ENCODE measurements at places on chromosomes 1 and 21.

DNA sequence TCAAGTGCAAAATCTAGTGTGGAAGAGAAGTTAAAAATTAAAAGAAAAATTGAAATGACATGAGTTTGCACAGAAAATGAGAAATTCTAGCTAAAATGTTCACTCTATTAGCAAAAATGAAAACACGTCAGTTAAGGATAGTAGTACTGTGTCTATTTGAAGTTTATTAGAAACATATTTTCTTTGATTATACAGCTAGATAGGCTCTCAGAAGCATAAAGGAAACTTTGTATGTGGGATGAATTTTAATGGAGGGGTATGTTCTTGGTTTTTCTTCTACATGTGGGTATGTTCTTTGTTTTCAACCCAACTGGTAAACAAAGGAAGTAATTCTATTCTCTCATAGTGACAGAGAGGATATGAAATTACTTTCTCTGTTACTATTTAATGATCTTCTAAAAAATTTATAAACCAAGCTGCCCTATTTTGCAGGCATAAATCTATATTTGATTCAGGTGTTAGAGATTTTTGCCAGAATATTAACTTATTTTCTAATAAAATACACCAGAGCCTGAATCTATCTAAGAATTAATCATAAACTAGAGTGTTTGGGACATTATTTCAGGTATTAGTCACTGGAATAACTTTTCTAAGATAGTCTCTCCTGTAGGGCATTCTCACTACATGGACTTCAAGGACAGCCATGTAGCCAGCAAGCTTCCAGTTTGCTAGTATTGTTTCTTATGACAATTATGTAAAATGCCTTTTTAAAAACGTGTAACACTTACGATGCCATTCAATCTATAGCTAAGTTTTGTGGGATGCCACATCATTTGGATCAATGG, 15.8 kb downstream of the GPSM2 start:
- DNase-seq: no peak

- DNase-seq: no peak
These were observed 63.7 kb downstream of the SLC30A7 start for GRCh38 chr1:100959502-100960060.

DNA sequence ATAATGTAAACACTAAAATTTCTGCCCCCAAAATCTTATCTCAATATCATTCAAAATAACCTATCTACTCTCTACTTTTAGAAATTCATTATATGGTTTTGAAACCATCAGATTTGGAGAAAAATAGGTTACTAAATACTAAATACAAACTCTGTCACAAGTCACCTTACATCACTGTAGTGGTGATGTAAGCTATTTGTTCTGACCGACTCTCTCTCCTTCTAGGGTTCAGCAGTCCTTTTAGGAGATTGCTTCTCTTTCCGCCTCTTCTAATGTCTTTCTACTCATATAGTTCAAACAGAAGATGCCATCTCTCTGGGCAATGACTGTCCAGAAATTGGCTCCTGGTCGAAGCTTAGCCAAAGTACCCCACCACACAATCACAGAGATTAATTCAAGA, 93.1 kb downstream of the EPS15 start:
- no peak for DNase-seq

- DNase-seq: no peak
These were observed 172.9 kb downstream of the DISC1 start for GRCh38 chr1:231799363-231799986.

GRCh38 chr1:101798417-101798816, 198.3 kb downstream of the OLFM3 start:
- DNase-seq: no peak

DNA sequence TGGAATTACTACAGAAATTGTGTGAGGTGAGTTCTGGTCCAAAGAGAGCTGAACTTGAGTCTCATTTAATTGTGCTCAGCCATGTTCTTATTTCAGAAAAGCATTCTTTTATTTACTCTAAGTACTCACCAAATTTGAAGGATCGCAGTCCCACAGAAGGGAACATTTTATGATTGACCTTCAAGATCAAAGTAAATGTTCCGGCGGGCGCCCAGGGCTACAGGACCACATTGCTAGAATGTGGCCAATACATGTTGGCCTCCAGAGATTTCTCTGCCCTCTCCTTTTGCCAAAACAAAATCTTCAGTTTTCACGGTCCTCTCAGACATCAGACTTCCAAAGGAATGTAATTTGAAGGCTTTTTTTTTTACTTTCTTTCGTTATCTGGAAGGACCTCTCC, 237.8 kb downstream of the FMN2 start:
- DNase-seq: no peak

DNA sequence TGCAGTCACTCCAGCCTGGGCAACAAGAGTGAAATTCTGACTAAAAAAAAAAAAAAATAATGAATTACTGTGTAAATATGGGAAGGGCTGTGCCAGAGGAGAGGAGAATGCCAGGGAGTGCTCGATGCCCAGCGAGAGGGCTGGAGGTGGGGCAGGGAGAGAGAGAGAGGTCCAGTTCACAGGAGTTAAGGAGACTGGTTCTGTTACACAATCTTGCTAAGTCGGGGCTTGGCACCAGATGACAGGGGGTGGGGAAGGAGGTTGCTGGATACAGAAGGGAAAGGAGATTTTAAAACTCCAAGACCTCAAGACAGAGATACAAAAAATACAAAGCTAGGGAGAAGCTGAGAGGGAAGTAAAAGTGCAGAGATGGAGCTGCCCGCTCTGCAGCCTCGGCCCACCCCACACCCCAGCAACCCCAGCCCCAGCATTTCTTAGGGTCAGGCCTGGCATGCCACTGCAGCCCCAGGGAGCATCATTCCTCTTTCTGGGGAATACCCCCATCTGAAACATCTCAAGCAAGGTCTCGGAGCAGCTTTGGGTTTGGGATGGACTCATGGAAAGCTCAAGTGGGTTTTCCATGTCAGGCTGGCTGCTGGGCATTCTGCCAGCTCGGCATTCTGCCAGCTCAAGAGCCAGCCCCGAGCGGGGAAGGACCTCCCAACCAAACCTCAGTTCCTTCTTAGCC, 991 bp downstream of the SELENBP1 start:
- no peak for DNase-seq

GRCh38 chr1:17986156-17986555, 121.4 kb upstream of the IGSF21 start:
- no peak for DNase-seq

DNA sequence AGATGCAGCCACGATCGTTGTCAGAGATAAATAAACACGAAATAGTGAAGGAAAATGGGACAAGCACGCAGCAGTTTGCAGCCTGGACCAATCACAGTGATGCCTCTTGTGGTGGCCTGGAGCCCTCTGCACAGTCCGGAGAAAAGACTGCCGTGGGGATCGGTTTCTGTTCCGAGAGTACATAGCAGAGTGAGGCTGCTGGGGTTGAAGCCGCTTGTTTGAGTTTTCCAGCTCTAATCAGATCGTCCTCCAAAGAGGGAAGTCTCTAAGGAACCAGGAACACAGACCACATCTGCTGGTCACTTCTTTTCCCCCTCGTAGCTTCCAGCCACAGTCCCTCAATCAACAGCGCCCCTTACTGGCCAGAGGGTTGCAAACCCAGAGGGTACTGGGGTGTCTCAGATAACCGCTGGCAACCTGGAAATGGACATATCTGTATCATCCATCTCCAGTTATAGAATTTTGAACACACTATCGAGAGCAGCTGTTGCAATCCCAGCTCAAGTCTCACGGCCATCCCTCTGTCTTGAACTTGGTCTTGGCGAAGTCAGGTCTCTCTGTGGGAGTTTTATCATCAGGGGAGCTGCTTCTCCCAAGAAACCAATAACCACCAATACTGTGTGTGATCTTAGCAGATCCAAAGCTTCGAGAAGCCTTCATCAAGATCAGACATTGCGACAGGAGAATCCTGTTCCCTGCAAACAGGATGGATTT, 57.4 kb downstream of the OLIG1 start:
- DNase-seq: peak; percentile 65

GRCh38 chr1:1946540-1946939, 27.5 kb upstream of the TMEM52 start:
- DNase-seq: no peak

DNA sequence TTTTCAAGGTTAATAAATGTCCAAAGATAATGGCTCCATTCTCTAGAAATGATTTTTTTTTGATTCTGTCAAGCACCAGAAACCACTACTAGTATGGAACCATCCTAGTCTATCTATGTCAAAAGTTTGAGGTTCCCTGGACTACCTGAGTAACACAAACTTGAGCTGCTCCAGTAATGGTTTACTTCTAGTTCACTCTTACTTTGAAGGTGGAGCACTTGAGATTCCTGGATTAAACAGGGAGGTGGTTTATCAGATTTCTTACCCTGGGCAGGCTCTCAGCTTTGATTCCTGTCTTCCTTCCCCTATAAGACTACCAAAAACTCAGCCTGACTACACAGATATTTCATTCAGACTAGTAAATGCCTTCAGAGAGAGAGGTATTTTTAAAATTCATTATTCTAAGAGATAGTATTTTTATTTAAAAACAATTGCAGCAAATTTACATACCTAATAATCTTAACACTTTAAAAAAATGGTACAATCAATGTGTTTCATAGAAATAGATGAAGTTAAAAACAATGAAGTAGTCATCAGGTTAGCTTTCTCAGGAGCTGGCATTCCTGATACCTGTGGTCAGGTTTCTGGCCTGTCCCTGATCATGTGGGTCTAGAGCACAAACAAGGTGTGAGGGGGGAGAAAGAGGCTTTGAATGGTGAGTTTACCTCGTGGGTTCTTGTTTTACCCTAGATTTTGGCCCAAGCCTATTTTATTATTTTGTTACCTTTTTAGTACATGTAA, 23.4 kb downstream of the PHC2 start:
- DNase-seq: no peak

Data from OCI-LY7 (cell line).